Activated CD4-positive, alpha-beta T cell treated with anti-CD3 and anti-CD28 coated beads for 36 hours (primary cell): ENCODE measurements at places on chromosomes 12 and 14.

- no peak for DNase-seq
Observed at GRCh38 chr14:88995437-88996198, 171.2 kb downstream of the TTC8 start.

GRCh38 chr12:117114784-117115183 is 15.6 kb upstream of the TESC start:
- DNase-seq: no peak

GRCh38 chr12:82880442-82880901 is 193.8 kb downstream of the TMTC2 start:
- DNase-seq: no peak

DNA sequence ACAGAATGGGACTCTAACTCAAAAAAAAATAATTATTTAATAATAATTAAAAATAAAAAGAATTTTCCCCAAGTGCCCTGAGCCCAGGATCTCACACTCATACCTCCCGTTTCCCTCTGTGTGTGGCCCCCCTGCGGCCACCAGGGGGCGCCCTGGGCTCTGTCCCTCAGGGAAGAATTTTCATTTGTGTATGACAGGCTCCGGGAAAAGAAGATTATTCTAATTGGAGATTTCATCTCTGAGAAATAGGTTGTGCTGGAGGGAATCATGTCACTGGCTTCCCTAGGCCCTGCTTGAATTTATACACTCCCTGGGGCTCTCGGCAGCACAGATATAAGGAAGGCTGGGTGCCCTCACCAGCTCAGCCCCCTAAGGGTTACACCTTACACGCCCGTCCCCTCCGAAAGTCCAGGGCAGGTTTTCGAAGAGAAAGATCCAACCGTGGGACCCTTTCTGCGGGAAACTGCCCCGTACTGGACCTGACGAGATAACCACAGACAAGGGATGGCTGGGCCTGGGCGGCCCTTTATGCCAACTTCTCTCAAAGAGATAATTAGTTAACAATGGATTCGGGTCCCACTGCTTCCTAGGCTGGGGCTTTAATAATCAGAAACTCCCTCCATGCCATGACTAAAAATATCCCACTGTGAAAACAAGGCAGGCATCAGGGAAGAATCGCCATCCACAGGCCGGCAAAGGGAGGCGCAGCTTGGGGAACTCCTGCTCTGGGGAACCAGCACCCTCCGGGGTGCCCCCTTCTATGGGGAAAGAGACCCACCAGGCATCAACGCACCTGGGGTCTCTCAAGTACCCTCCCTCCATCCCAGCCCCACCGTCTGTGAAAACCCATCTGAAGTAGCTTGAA is 80.7 kb downstream of the KDM2B start:
- DNase-seq: peak; percentile 84

DNA sequence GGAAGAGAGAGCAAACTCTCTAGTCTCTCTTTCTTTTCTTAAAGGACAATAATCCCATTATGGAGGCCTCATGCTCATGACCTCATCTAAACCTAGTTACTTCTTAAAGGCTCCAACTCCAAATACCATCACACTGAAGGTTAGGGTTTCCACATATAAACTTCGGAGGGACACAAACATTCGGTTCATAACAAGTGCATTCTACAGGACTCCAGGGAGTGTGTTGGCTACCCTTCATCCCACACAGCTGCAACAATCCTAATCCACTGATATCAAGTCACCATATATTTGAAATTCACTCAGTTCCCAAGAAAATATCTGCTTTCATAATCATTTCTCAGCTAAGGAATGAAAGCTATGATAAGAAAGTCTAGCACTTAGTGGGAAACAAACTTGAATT is 265.9 kb upstream of the PLEKHG7 start:
- DNase-seq: no peak
